ENCODE measurements at places on chromosomes 3 and 15. TPM values are rescaled to one million over a fixed set of nuclear protein-coding genes. Genes with fewer than 3 reads are reported as not detected.

The CPA3 gene
- total RNA-seq = not detected

The IMPG2 gene
- total RNA-seq = not detected

The ALPK3 gene
- 0.28 TPM for total RNA-seq

The LTK gene
- 0.06 TPM for total RNA-seq

The PLA2G4D gene
- total RNA-seq = not detected

The DNAJB8 gene
- total RNA-seq = not detected

The CCR3 gene
- total RNA-seq = not detected

The MGA gene
- 7.8 TPM for total RNA-seq

The CFAP92 gene
- 0.05 TPM for total RNA-seq

The WDR93 gene
- 0.20 TPM for total RNA-seq

The RARRES1 gene
- total RNA-seq = 11.0 TPM

The BRK1 gene
- total RNA-seq = 169 TPM

The OR5K4 gene
- not detected for total RNA-seq

The UBE2E2 gene
- 40.1 TPM for total RNA-seq

The ADAMTSL3 gene
- 0.31 TPM for total RNA-seq

The ARPP21 gene
- total RNA-seq = 0.12 TPM

All from A549 treated with DMSO at 1 μM for 4 hours (cell line).